Activated naive CD4-positive, alpha-beta T cell treated with anti-CD3 and anti-CD28 coated beads for 36 hours (primary cell): ENCODE measurements at places on chromosomes 12 and 14. TPM values are rescaled to one million over a fixed set of nuclear protein-coding genes. Genes with fewer than 3 reads are reported as not detected.

- H3K36me3 ChIP-seq: peaks cover 2% of the 10 kb centered on the region
- DNase-seq: no peak
- no peak overlapping the region for H3K27ac ChIP-seq
- no peaks in the 10 kb centered on the region for H3K27me3 ChIP-seq
- no peak overlapping the region for H3K4me3 ChIP-seq
- H3K4me1 ChIP-seq: peaks cover 2% of the 10 kb centered on the region
These were observed 202.2 kb downstream of the AEBP2 start for GRCh38 chr12:19641235-19642080.

- no peak overlapping the region for H3K27ac ChIP-seq
- H3K4me3 ChIP-seq: no peak overlapping the region
- DNase-seq: no peak
- peaks cover 3% of the 10 kb centered on the region for H3K36me3 ChIP-seq
- peaks cover 22% of the 10 kb centered on the region for H3K4me1 ChIP-seq
These were observed 321.4 kb upstream of the RGS6 start for GRCh38 chr14:71610797-71611196.

- H3K27me3 ChIP-seq: no peaks in the 10 kb centered on the region
- H3K4me1 ChIP-seq: peaks cover 22% of the 10 kb centered on the region
- no peaks in the 10 kb centered on the region for H3K36me3 ChIP-seq
- no peak overlapping the region for H3K27ac ChIP-seq
These were observed 2.0 kb upstream of the CCDC197 start for GRCh38 chr14:93994919-93995682.

DNA sequence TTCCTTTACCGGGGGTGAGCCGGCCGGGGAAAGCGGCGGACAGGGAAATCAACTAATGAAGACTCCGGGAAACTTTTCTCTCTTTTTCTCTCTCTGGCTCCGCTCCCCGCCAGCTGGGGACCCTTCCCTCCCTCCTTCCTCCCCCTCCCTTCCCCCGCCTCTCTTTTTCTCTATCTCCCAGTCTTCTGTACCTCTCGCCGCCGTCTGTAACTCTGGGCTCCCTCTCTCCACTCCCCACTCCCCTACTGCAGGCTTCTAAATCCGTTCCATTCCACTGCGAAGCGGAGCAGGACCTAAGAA lies 6.9 kb upstream of the HOXC11 start:
- H3K4me1 ChIP-seq: peaks cover 30% of the 10 kb centered on the region
- no peaks in the 10 kb centered on the region for H3K36me3 ChIP-seq
- peaks cover 89% of the 10 kb centered on the region for H3K27me3 ChIP-seq
- H3K4me3 ChIP-seq: peak overlapping the region; percentile 22
- H3K27ac ChIP-seq: no peak overlapping the region

The DNAJC22 gene
- not detected for total RNA-seq

The IL22 gene
- not detected for total RNA-seq

The WASHC3 gene
- total RNA-seq: 22.1 TPM

The ARHGEF25 gene
- total RNA-seq: 1.5 TPM
